ENCODE measurements at places on chromosomes 2 and 18.

DNA sequence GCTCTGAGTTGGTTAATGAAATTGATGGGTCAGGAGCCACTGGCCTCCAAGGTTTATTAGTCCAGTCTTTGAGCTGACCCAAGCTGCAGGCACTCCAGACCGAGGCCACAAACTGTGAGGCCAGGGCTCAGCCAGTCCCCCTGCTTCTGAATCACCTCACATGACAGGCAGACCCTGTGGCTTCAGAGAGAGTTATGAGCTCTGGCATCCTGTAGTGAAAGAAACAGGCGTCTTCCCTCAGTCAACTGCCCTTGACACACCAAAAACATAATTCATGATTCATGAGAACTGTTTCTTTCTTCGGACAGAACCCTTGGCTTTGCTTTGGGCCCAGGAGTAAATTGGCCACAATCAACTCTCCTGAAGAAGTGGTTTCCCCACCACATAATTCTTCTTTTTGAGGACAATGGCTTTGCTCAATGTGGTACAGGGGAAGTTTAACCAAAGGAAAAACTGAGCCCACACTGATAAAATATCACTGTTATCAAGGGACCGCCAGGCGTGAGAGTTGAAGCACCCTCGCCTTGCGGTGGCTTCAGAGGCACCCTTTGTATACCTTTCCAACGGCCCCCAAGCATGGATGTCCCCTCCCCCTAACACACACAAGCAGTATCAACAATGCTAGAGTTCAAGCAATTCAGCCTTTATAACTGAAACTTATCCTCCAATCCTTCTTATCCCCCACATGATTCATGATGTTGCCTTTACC is 226.9 kb downstream of the CYRIA start:
- no peak for DNase-seq

DNA sequence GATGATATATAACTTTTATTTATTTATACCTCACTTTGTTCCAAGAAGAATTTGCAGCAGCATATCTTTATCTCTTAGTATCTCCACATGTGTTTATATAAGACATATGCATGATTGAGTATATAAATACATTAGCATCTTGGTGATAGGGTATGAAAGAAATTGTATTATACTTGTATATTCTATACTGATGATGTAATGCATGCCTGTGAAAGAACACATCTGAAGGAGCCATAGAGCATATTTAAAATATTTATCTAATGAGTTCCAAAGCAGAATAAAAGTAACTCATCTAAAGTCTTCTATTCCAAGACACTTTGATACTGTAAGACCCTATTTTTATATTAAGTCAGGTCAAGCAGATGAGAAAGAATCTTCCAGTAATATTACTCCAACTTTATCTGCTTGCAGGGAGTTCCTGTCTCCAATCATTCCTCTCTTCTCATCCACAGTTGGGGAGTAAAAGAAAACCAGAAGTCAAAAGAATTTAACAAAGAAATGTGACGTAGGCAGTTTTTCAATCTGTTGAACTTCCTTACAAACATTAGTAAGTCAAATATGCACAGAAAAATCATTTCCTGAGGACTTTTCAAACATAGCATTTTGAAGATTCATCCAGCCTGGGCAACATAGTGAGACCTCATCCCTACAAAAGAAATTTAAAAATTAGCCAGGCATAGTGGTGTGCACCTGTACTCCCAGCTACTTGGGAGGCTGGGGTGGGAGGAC is 76.7 kb downstream of the DTNB start:
- DNase-seq: peak; percentile 34

- DNase-seq: peak; percentile 18
Measured at GRCh38 chr2:133026536-133027177, 356.7 kb upstream of the LYPD1 start.

- DNase-seq: no peak
Measured at GRCh38 chr2:178448968-178449661, 1.9 kb downstream of the PRKRA start.

GRCh38 chr2:147430408-147430807 is 414.4 kb upstream of the ACVR2A start:
- no peak for DNase-seq

- no peak for DNase-seq
Measured at GRCh38 chr2:99382143-99382542, 45.0 kb downstream of the EIF5B start.

- DNase-seq: no peak
Measured at GRCh38 chr18:12092398-12093229, 1.0 kb upstream of the ANKRD62 start.

- no peak for DNase-seq
Measured at GRCh38 chr2:230503798-230504197, 87.8 kb downstream of the SP100 start.

- peak; percentile 82 for DNase-seq
Measured at GRCh38 chr18:56285387-56286065, 352.9 kb downstream of the TXNL1 start.

All from fibroblast of skin of scalp (primary cell).